NCI-H1436 (cell line): ENCODE measurements at places on chromosomes 2 and 18.

DNA sequence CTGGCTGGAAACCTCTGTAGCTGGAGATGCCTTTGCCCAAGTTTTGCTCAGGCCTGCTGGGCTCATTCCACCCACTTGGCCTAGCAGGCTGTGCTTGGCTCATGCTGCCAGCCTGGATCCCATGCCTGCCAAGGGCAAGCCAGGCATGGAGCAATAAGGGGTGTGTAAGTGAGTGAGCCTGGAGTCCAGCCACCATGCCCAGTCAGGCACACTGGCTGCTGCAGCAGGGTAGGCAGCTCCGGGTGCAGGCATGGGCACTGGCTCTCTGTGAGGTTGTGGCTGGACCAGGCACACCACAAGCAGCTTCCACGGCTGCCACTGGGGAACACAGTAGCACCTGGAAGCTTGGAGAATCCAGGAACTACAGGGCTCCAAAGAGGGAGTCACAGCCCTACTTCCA lies 147.7 kb upstream of the HS6ST1 start:
- no peak for DNase-seq

DNA sequence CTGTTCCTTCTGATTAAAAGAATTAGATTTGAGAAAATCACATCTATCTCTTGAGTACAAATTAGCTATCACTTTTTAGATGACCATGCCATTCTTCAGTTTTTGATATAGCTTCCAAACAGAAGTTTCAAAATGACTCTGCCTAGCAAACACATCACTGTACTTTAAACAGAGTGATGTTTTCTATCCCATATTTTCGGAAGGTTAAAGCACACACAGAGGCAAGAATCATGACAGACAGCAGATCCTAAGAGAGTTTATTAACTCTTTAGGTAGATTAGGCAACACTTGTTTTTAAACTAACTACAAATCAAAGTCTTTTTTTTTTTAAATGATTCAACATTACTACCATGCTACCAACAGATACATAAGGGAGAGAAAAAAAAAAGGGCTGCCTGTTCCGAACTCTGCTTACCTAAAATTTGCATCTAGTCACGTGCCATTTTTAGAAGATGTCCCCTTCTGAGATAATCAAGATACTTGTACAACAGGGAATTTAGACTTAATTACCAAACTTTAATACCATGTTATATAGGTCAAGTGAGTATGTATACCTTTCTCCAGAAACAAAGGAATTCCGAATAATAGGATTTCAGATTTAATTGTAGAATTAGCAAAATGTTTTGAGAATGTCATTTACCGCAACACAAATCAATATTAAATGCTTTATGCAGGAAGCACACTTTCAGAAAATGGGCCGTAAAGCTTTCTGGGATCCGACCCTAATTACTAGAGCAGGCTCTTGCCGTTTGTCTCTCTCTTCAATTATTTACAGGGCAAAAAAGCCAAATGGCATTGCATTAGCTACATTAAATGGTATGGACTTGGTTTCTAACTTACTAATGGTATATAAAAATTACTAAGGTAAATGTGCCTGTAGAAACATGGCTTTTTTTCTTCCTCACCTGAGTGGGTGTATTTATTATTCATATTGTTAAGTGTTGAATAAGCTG lies 2.6 kb downstream of the RBMS1 start:
- no peak for DNase-seq

DNA sequence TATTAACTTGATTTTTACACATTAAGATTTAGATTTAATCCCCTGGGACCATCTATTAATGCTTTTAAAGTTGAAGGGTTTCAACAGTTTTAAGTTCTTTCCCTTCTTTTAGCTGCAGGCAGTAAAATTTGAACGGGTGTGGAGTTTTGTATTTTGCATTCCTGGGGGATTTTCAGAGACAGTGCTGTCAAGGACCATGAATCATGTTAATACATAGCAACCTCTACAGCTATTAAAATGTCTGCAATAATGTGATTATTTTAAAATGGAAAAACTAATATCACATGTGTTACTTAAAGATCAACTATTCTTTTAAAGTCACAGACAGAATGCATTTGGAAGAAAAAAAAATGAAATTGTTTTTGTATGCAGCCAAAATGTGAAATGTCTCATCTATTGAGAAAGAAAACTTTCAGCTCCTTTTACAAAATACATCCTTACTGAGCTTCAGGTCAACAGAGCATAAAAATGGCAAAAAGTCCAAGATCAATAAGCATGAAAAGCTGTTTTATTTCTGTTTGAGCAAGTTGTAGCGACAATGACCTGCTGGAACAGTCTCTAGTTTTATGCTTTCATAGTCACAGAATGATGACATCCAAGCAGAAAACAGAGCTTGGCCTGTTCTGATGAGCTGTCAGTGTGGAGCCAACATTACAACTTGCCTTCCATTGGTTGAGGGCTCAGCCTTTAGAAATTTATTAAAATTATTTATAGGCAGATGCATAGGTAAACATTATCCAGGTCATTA lies 21.6 kb upstream of the ZNF521 start:
- DNase-seq = no peak

DNA sequence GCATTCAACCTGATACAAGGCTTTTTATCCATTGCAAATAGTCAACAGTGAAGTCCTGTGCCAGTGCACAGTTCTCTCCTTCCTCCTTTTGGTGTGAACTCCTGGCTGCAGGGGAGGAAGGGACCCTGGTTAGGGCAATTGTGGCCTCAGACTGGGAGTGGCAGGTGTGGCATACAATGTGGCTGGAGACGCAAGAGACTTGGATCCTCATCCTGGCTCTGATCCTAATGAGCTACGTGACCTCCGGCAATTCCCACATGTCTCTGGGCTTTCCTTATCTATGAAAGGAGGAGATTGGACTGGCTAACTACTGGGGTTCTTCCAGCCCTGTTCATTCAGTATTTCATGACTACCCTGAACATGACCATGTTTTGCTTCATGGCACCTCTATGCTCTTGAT lies 10.5 kb upstream of the IL1A start:
- DNase-seq = no peak

DNA sequence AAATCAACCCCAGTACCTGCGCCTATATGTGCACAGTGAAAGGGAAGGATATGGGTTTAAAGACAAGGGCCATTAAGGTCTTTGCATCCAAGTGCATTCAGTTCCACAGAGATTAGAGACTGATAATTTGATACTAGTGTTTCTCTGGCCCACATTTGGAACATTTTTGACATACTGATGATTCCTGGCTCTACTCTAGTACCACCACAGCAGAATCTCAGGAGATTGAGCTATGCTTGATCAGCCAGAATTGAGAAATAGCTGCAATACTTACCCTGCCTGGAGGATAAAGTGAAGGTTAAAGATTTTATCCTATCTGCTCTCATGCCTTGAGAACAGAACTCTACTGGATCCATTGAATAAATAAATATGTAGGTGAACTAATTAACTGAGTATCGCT lies 1267.8 kb downstream of the SUCLG1 start:
- no peak for DNase-seq
